T-helper 9 cell (primary cell): ENCODE measurements at places on chromosomes 3 and 15.

GRCh38 chr3:4793311-4793710, 185.9 kb upstream of the BHLHE40 start:
- DNase-seq: no peak

DNA sequence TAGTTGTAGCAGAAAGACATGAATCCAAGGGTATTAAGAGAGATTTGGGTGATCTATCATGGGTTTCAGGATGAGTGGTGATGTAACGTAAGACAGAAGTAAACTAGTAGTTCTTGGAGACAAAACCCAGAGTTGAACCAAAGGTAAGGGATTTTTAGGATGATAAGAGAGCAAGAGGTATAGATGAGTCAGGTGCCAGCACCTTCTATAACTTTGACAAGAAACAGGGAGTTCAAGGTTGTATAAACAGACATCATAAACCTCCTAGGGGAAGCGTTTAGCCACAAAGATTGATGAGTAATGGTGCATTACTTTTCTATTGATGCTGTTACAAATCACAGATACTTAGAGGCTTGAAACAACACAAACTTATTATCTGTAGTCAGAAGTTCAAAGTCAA, 447.3 kb upstream of the ARHGEF26 start:
- no peak for DNase-seq

DNA sequence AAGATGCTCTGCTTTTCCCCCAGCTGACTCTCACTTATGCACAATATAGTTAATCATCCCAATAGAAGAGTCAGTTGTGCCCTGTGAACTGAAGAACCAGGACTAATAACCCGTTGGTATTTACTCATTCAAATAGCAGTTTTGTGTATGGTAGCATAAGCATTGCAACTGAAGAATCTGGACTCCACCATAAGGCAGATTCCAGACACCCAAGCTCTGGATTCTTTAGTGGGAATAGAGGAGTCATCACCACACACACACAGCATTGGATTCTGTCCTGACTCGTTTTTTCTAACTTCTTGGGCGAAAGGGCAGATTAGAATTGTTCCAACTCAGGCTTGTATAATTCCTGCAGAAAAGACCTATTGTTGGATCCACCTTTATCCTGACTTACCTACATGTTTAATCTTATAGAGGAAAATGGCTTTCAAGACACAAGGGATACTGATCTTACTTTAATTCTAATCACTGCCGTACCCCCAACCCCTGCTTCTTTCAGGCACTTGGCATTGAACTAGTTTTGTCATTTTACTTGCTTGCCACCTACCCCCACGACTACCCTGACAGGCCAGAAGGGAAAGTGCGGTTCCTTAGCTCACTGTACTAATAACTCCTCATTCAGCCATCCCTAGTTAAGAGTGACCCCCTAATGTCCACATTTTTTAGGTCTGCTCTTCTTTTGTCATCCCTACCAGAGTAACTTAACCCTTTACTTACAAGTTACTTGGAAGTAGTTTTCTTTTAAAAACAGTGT, 42.3 kb downstream of the NKIRAS1 start:
- DNase-seq: no peak

- no peak for DNase-seq
Measured at GRCh38 chr3:141080431-141080830, 29.3 kb downstream of the SPSB4 start.

- DNase-seq: no peak
Measured at GRCh38 chr3:80970292-80970691, 791.2 kb downstream of the GBE1 start.

DNA sequence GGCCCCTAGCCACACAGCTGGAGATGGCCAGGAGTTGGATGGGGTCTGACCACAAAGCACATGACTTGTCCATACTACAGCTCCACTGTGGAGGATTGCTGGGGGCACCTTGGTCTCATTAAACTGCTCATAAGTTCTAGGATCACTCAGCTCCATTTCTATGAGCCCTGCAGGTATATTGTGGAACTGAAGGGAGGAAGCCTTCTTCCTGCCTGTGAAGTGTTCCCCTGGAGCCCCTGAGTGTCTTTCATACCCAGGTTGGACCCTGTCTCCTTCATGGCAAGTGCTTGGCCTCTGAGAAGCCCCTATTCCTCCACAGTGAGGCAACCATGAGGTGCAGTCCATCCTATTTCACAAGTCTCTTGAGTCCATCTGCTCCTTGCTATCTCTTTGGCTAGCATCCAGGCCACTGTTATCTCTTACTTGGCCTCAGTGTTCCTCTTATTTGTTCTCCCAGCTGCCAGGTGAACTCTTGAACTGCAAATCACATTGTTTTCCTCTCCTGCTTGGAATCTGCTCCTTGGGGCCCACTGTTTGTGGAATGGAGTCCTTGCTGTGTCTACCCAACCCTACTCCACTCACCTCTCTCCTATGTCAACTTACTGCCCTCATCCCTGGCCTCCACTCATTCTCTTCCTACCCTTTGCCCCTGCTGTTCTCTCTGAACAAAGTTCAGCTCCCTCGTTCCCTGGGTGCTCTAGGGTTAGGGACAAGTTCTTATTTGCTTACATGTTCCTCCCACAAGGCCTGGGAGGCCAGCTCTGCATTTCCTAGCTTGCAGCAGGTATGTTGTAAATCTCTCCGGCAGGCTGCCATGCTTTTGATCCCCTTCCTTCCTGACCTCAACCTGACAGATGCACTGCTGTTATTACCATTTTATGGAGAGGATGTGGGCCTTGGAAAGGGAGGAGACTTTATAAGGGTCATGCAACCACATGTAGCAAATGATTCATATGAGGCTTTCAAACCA, 1.2 kb downstream of the ACOX2 start:
- no peak for DNase-seq

GRCh38 chr15:92316586-92317295, 76.9 kb upstream of the ST8SIA2 start:
- DNase-seq: no peak

DNA sequence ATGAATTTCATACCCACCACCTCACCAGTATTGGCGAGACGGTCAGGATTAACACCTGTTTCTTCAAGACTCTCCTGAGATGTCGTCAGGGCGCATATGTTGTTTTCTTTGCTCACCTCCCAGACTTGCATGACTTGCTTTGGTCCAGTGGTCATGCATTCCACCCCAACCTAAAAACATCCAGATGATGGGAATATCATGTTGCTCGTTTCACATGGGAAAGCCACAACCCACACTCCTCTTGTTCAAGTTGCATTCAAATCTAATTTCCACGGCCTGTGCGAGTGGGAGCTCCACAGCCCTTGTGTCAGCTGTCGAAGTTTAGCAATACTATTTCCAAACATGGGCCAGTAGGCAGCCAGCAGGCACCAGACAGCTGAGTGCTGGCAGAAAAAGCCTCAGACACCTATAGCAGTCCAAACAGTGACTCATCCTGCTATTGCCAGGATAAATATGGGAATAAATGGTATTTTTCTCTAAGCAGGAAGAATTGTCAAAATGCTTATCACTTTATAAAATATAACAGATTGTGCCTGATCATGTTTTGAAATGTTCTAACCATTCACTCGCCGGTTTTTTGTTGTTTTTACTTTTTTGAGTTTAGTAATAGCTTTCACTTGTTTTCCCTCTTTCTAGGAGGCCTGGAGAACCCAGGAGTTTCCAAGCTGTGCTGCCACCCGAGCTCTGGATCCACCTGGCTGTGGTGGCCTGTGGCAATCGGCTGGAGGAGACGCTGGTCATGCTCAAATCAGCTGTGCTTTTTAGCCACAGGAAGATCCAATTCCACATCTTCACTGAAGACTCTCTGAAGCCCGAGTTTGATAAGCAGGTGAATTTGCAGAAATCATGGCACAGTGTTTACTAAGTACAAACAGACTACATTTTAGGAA, 20.1 kb downstream of the GXYLT2 start:
- DNase-seq: no peak

DNA sequence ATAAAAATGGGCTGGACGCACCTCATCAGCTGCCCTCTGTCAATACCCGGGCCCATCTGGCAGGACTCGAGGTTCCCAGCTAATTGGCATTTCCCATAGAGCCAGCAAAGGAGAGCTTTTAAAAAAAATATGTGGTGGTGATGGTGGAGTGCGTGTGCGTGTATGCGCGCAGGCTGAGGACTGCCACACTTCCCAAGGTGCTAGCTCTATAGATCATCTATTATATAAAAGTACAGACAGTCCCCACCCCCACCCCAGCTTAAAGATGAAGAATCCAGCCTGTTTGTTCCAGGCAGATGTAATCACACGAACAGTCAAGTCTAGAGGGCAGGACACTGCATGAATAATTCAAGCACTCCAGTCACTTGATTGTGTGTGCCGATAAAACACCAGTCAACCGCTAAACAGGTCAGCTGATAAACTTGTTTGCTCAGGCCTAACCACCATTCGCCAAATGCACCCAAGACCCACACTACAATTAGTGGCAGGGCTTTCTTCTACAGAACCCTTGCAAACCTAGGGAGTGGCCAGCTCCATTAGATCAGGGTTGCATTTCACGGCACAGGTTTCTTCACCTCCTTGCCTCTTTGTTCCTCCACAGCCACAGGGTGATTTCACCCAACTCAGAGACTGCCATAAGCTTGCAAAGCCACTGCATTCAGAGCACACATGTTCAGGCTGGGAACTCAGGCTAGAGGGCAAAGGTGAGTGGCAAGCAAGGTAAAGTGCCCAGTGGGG, 5.8 kb downstream of the TLE3 start:
- no peak for DNase-seq

DNA sequence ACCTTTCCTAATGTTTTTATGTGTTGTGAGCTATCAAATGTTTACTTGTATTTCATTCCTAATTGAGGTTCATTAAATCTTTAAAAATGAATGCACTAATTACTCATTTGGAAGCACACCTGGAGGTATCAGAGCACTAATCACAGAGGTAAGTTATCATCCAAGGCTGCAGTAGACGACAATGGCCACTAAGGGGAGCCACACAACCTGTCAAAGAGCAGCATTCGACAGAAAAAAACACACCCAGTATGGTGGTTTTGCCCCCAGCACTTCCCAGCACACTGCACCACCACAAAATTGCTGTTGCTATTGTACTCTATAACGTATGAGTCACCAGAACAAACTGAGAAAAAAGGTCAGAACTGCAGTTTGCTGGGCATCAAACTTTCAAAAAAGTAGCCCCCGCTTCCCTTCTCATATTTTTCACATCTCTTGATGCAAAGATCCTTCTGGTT, 205.9 kb upstream of the IGF1R start:
- DNase-seq: no peak

DNA sequence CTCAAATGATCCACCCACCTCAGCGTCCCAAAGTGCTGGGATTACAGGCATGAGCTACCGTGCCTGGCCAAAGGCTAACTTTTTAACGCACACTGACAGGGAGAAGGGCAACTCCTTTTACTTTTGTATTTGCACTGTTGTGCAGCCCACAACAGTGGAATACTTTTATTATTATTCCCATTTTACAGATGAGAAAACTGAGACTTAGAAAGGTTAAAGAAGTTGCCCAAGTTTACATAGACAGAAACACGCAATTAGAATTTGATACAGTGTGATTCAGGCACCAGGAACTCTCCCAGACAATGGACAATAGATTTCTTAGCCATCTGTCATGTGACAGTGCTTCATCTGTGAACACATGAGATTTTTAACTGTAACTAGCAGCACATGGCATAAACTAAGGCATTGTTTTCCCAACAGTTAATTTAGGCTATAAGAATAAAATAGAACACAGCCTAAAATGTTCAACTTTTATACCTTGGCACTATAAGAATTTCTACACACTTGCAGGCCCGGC, 18.8 kb downstream of the STAG1 start:
- no peak for DNase-seq

DNA sequence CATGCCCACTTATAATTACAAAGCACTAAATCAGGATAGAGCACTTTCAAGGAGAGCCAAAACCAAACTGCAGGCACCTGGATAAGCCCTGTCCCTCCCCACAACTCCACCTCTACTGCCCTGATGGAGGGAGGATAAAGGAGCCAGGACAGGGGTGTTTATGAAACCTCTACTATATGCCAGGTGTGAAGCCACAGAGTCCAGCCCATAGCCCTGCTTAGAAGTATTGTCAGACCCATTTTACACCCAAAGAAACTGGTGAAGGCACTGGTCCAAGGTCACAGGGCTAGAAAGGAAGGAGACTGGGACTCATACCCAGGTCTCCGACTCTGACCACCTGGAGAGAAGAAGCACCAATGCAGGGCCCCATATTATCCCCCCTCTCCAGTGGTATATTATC, 48.7 kb downstream of the SH3BP5 start:
- DNase-seq: no peak

DNA sequence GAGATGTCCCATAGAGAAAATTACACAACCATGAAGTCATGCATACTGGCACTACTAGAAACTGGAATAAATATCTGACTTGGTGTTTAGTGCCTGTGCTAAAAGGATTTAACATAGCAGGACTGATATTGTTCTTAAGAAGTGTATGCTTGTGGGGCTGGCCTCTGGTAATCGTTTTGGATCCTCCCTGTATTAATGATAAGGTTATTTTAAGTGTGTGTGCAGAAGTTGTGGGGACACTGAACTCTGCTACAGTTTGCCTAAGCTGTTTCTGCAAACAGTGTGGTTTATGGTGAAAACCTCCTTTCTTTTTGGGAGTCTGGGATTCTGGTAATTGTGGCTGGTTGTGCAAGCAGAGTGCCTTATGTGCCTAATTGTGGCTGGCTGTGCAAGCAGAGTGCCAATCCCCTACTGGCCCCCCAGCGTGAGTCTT, 120.8 kb downstream of the CLASP2 start:
- DNase-seq: no peak

DNA sequence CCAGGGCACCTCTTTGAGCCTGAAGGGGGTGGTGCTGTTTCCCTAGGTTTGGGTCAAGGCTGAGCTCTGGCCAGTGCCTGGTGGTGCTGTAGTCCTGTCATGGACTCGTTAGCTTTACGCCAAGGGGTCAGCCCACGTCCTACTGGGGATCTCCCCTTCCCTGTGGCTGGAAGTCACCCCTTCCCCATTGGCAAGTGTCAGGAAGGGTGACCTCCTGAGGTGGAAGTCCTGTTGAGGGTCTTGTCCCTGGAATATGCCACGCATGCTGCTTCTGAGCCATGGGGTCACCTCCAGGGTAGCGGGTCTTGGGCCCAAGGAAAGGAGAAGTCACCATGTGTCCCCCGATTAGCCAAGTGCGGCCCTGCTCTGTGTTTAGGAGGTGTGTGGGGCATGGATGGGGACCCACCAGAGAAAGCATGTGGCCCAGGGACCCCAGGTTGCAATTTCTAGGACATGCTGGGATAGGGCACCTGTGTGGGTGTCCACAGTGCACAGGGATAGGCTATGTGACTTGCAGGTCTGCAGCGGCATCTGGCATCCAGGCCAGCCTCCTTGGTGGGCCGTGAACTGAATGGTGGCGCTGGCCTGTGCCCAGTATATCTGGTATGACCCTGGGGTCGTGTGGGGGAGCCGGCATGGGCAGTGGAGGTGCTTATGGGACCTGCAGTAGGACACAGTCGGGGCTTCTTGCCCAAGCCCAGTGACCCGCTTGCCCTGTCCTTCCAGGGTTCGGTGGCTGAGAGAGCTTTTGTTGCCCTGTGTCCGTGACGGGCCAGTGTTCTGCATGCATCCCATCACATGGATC, 226.7 kb downstream of the SNRPN start:
- no peak for DNase-seq

- no peak for DNase-seq
Measured at GRCh38 chr3:155525324-155525833, 219.5 kb downstream of the PLCH1 start.
